ENCODE measurements at places on chromosomes 12 and 14. TPM values are rescaled to one million over a fixed set of nuclear protein-coding genes. Genes with fewer than 3 reads are reported as not detected.

GRCh38 chr12:118645219-118645618, 268.9 kb downstream of the SUDS3 start:
- H3K4me3 ChIP-seq = no peak overlapping the region
- no peaks in the 10 kb centered on the region for H3K27me3 ChIP-seq
- H3K27ac ChIP-seq = no peak overlapping the region
- H3K4me1 ChIP-seq = no peaks in the 10 kb centered on the region
- DNase-seq = peak; percentile 0
- H3K36me3 ChIP-seq = no peaks in the 10 kb centered on the region

- no peaks in the 10 kb centered on the region for H3K27me3 ChIP-seq
- no peaks in the 10 kb centered on the region for H3K36me3 ChIP-seq
- H3K4me3 ChIP-seq = no peak overlapping the region
- no peak overlapping the region for H3K27ac ChIP-seq
- no peak for DNase-seq
- H3K4me1 ChIP-seq = no peaks in the 10 kb centered on the region
These were observed 316.2 kb upstream of the NAV3 start for GRCh38 chr12:77514511-77514910.

DNA sequence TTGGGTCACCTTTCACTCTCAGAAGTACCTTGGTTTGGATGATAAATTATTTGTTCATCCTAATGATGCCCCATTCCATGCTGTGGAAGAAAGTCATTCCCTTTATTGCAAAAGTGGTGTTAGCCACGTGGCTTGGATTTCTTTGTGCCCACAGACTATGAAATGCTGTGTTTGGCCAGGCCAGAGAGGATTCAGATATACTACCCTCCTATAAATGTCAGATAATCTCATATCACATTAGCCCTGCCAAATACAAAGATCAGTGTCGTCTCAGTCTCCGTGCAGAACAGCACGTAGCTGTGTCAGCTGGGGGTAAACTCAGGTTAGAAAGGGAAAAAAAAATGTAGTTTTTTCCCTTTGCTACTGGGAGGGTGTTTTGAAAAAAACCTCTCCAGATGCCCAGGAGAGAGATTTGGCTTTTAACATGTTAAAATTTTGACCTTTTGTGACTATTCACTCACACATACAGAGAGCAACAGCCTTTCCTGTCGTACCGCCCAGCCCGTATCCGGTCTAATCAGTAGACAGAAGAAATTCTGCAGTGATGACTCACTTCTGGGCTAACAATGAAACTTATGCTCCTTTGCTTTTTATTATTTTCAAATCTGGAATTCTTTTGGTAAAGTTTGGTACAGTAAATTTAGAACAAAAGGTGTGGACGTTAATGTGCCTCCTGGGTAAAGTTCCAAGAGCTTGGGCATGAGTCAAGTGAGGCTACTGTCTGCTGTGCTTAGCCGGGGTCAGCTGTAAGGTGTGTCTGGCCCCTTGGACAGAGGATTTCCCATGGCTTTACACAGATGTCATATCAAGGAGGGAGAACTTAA, 8.5 kb upstream of the PTPRB start:
- peak overlapping the region; percentile 52 for H3K4me3 ChIP-seq
- no peaks in the 10 kb centered on the region for H3K27me3 ChIP-seq
- peak; percentile 96 for DNase-seq
- no peaks in the 10 kb centered on the region for H3K36me3 ChIP-seq

GRCh38 chr14:90603336-90603735, 206.5 kb downstream of the CALM1 start:
- H3K36me3 ChIP-seq = no peaks in the 10 kb centered on the region
- H3K4me1 ChIP-seq = no peaks in the 10 kb centered on the region
- DNase-seq = no peak
- no peaks in the 10 kb centered on the region for H3K27me3 ChIP-seq

GRCh38 chr12:66331814-66332213, 29.5 kb downstream of the HELB start:
- H3K4me1 ChIP-seq = no peaks in the 10 kb centered on the region
- no peak overlapping the region for H3K27ac ChIP-seq
- H3K4me3 ChIP-seq = no peak overlapping the region
- no peak for DNase-seq

- no peak overlapping the region for H3K27ac ChIP-seq
- no peak for DNase-seq
These were observed 296.5 kb downstream of the TMEM132D start for GRCh38 chr12:129607301-129607700.

- H3K4me3 ChIP-seq = no peak overlapping the region
- H3K4me1 ChIP-seq = peaks cover 2% of the 10 kb centered on the region
- peaks cover 9% of the 10 kb centered on the region for H3K27me3 ChIP-seq
- H3K27ac ChIP-seq = no peak overlapping the region
- no peak for DNase-seq
These were observed 63.6 kb upstream of the ELK3 start for GRCh38 chr12:96130396-96131059.

GRCh38 chr12:95474660-95474958, 657 bp downstream of the METAP2 start:
- peak overlapping the region; percentile 96 for H3K4me3 ChIP-seq
- H3K36me3 ChIP-seq = peaks cover 22% of the 10 kb centered on the region
- H3K4me1 ChIP-seq = peaks cover 14% of the 10 kb centered on the region
- no peaks in the 10 kb centered on the region for H3K27me3 ChIP-seq
- DNase-seq = no peak

DNA sequence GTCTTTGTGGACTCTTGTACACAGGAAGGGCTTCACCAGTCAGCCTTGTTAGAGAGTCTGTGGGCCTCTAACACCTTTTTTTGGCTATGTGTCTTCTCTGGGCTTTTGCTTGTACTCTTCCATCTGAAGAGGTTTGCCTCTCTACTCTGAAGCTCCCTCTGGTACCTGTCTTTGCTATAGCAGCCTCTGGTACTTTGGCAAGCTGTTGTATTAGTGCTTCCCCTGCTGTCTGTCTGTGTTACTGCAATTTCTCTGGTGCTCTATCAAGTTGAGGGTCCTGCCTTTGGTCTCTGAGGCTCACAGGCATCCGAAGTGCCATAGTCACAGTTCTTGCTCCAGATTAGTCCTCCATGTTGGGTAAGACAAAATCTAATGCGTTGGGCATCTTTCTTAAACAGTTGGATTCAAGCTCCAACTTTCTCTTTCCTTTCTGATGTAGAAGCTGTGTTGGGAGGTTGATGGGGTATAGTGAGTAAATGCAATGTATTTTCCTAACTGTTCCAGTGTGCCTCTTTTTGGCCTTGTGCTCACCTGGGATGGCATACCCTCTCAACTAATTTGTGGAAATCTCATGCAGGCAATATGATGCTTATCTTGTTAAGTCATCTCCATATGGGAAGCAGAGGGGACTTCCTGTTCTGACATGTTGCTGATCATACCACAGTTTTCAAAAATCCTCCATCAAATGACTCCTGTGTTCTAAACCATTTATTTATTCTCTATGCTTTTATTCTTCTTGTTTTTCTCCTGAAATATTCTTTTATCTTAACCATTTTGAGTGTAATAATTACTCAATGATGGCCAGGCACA, 88.8 kb downstream of the ATF7IP start:
- peak; percentile 45 for DNase-seq
- no peak overlapping the region for H3K4me3 ChIP-seq

GRCh38 chr14:35375558-35376025, 29.0 kb downstream of the NFKBIA start:
- no peaks in the 10 kb centered on the region for H3K27me3 ChIP-seq
- no peaks in the 10 kb centered on the region for H3K36me3 ChIP-seq
- peak; percentile 24 for DNase-seq
- H3K27ac ChIP-seq = no peak overlapping the region
- H3K4me3 ChIP-seq = no peak overlapping the region
- H3K4me1 ChIP-seq = 0 out of 2 replicates have a peak, but pooled peaks cover 3% of the 10 kb centered on the region

GRCh38 chr12:48002414-48002730, 1.9 kb downstream of the COL2A1 start:
- H3K27me3 ChIP-seq = peaks cover 68% of the 10 kb centered on the region
- no peak overlapping the region for H3K27ac ChIP-seq
- H3K4me1 ChIP-seq = peaks cover 6% of the 10 kb centered on the region
- DNase-seq = peak; percentile 21
- no peaks in the 10 kb centered on the region for H3K36me3 ChIP-seq
- H3K4me3 ChIP-seq = peak overlapping the region; percentile 74

DNA sequence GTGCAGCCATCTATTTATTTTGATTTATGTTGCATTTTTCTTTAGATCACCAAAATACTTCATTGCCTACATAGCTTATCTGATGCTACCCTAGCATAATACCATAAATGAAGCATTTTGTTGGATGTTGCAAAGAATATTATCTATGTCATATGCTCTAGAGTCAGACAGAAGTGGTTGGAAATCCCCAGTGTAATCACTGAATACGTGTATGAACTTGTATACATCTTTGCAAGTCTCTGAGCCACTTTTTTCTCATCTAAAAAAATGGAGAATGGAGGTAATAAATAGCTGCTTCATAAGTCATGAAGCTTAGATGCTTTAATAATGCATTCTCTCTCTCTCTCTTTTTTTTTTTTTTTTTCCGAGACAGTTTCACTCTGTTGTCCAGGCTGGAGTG, 18.5 kb downstream of the EVL start:
- no peaks in the 10 kb centered on the region for H3K27me3 ChIP-seq
- no peaks in the 10 kb centered on the region for H3K36me3 ChIP-seq
- H3K4me3 ChIP-seq = no peak overlapping the region
- H3K27ac ChIP-seq = no peak overlapping the region
- DNase-seq = no peak
- H3K4me1 ChIP-seq = peaks cover 9% of the 10 kb centered on the region

DNA sequence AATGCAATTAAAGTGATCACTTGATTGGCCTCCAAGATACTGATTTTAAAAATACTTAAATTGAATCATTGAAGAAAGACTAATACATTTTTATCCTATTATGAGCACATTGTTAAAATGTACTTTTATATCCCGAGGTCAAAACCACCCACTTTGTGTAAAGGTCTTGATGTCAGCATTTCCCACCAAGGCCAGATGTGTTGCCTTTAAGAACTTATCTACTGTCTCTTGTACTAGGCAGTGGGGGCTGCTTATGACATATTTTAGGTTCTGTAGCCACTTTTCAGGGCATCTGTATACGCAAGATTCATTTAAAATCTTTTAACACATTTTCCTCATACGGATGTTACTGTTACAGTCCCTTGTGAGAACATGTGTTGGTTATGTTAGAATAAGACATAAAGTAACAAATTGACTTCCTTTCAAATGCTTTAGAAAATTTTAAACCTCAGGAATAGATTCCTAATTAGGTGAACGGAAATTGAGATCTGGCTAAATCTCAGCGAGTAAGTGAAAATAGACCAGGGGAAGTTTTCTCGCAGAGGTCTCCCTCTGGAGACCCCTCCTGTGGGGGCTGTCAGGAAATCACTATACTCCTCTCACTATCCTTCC, 456.2 kb downstream of the ADAMTS20 start:
- H3K4me3 ChIP-seq = no peak overlapping the region
- H3K4me1 ChIP-seq = peaks cover 19% of the 10 kb centered on the region
- no peaks in the 10 kb centered on the region for H3K36me3 ChIP-seq
- H3K27me3 ChIP-seq = no peaks in the 10 kb centered on the region
- no peak overlapping the region for H3K27ac ChIP-seq

DNA sequence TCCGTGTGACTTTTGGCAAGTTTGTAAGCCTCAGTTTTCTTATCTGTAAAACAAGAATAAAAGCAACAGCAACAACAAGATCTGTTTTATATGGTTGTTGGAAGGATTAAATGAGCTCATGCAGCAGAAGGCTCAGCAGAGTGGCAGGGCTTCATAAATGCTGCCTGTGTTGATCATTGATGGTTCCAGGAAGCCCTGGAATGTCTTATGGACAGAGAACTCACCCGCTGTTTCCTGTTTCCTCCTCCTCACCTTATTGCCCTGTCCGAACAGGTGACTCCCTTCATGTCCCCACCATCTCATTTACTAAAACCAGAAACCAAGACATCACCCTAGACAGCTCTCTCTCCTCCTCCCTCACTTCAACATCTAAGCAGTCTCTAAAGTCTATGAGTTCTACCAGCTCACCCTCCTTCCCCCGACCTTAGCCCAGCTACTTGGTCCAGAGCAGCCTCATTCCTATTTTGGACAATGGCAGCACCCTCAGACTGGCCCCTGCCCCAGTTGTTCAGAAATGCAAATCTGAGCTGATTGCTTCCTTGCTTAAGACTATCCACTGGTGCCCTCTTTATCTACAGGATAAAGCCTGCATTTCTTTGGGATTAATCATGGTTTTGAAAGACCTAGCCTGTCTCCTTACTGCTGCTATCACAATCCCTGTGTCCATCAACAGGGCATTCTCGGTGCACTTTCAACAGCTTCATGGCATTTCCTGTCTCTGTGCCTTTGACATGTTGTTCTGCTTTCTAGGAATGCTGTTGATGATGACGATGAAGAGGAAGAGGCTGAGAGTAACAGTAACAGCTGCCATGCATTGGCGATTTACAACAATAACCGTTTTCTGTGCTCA, 21.4 kb upstream of the GSG1 start:
- no peak overlapping the region for H3K27ac ChIP-seq
- DNase-seq = peak; percentile 50
- H3K4me1 ChIP-seq = peaks cover 11% of the 10 kb centered on the region

GRCh38 chr12:108896336-108896735, 16.4 kb downstream of the DAO start:
- no peak overlapping the region for H3K4me3 ChIP-seq
- no peaks in the 10 kb centered on the region for H3K36me3 ChIP-seq
- no peaks in the 10 kb centered on the region for H3K27me3 ChIP-seq
- H3K4me1 ChIP-seq = no peaks in the 10 kb centered on the region

DNA sequence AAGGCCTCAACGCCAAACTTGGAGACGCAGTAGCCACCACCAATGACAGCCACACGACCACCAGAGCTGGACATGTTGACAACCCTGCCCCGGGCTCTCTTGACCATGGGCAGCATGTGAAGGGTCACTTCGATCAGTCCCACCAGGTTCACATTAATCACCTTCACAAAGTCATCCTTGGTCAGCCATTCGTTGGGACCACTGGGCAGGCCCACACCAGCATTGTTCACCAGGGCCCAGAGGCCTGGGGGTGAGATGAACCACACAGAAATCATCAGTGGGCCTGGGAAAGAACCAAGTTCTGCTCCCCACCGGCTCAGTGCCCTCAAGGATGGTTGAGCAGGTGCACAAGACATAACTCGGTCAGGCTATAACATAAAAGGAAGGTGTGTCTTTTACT, 4.0 kb downstream of the SDR9C7 start:
- peaks cover 21% of the 10 kb centered on the region for H3K27me3 ChIP-seq
- DNase-seq = no peak
- no peak overlapping the region for H3K4me3 ChIP-seq
- peaks cover 5% of the 10 kb centered on the region for H3K4me1 ChIP-seq
- H3K36me3 ChIP-seq = no peaks in the 10 kb centered on the region

SOAT2 gene
- total RNA-seq = not detected

SERPINA4 gene
- not detected for total RNA-seq

TAS2R43 gene
- total RNA-seq = 0.63 TPM

DAD1 gene
- 375 TPM for total RNA-seq

MOK gene
- total RNA-seq = 34.9 TPM

KRT3 gene
- total RNA-seq = not detected

ACSM4 gene
- not detected for total RNA-seq

TAS2R19 gene
- 2.6 TPM for total RNA-seq
